IPS-NIHi11 (cell line): ENCODE measurements at places on chromosomes 11 and 22.

DNA sequence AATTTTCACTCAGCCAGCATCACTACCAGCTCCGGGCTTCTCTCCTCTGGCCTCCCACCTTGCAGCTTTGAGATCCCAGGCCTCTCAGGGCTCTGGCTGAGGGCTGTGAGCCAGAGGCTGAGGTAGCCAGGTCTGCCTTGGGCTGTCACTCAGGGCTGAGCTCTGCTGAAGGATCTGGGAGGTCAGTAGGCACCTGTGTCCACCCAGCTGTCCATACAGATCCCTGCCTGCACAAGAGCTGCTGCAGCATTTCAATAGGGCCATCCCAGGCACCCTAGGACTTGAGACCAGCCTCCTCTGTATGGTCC, 12.6 kb downstream of the KCNQ1OT1 start:
- DNase-seq, result no peak

GRCh38 chr11:23653071-23653675, 792.9 kb upstream of the CCDC179 start:
- DNase-seq, result no peak

DNA sequence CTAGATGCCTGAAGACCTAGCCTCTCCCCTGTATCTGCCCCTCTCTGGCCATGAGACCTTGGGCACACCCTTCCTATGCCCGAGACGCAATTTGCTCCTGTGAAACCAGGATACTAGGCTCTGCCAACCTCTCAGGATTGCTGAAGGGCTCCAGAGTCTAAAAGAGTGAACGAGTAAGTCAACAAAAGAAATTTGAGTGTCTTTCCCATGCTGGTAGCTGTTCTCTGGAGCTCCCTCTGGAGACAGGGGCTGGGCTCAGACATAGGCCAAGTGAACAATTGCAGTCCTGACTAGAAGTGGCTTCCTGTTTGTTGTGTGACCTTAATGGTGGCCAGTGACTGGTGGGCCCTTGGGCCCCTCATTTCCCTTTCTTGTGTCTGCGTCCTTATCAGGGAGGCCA, 189.0 kb upstream of the NARS2 start:
- DNase-seq, result no peak

- no peak for DNase-seq
These were observed 61.6 kb downstream of the LRP5 start for GRCh38 chr11:68373815-68374501.

GRCh38 chr22:37278261-37278660, 4.0 kb upstream of the CYTH4 start:
- DNase-seq, result no peak

DNA sequence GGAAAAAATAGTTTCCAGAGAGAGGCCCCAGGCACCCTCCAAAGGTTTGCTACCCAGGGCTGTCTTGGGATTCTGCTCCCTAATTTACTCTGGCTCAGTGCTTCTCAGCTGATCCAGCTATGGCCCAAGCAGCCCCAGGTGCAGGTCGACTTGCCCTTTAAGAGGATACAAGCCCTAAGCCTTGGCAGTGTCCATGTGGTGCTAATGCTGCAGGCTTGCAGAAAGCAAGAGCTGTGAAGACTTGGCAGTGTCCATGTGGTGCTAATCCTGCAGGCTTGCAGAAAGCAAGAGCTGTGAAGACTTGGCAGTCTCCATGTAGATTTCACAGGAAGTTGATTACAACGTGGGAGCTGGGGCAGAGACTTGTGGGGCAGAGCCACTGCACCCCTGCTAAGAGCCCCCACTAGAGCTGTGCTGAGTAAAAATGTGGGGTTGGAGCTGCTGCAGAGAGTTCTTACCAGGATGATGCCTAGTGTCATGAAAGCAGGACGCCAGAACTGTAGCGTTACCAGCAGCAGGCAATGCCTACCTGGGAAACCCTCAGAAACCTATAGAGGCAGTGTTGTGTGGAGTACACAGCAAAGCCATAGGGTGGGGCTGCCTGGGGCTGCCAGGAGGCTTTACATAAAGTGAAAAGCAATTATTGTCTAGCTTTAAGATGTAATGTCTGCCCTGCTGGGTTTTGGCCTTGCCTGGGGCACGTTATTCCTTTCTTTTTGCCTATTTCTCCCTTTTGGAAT, 16.1 kb upstream of the OR52K1 start:
- peak; percentile 27 for DNase-seq

DNA sequence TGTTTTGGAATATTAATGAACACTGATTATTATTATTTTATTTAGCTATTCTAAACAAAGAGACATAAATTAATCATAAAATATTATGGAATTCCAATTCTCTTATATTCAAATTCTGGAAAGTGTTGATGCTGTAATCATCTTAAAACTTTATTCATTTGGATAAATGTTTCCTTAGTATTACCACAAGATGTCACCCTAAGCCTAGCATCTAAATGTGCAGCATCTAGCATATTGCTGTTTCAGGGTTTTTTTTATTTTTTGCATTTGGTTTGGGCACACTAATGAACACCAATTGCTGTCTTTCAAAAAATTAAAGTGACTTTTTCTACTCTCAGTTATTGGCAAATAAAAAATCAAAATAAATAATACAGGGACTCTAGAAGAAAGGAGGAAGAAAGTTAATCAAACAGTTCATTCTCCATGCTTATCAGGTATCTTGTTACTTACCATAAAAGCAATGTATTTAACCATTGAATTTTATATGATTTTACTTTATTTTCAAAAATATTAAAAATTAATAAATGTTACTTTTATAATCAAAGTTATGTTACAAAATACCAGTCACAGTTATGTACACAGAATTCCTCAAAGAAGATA, 31.8 kb downstream of the DLG2 start:
- peak; percentile 37 for DNase-seq

DNA sequence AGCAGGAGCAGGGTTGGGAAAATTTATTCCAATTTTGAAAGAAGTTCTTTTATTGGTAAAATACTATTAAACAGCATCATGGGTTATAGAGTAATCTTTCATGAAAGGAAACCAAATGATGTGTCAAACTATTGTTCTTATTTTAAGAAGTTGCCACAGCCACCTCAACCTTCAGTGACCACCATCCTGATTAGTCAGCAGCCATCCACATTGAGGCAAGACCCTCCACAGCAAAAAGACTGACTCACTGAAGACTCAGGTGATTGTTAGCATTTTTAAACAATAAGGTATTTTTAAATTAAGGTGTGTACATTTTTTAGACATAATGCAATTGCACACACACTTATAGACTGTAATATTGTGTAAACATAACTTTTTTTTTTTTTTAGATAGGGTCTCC, 3.7 kb upstream of the HEPHL1 start:
- no peak for DNase-seq

GRCh38 chr11:88312628-88313027, 24.9 kb downstream of the CTSC start:
- DNase-seq, result no peak

- DNase-seq, result no peak
These were observed 23.9 kb downstream of the TSPAN32 start for GRCh38 chr11:2325719-2326118.

DNA sequence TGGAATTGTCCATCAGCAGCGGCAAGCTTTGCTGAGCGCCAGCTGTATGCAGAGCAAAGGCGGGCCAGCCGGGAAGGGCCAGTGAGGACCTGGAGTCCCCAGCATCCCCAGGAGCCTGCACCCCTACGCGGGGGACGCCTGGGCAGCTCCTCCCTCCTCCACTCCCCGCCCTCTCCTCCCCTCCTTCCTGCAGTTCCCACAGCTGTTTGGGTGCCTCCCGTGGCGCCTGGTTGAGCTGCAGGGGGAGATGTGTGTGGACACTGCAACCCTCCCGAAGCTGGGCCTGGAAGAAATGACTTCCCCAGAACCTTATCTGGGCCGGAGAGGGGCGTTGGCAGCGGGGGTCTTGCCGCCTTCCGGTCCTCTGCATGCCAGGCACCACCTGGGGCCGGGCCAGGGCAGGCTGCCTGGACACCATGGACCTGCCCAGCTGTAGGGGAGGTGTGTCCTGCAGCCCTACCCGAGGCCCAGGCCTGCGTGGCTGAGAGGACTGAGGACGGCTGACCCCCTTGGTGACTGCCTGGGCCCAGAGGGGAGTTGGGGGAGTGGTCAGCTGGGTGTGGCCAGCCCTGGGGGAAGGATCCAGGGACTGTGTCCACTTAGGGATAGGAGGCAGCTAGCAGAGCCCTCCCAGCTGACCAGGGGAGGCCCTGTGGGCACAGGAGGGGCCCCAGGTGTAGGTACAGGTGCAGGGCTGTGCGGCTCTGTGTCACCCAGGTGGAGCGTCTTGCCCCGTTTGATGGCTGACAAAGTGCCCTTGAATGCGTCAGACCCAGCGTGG, 16.8 kb upstream of the MUC6 start:
- peak; percentile 25 for DNase-seq

DNA sequence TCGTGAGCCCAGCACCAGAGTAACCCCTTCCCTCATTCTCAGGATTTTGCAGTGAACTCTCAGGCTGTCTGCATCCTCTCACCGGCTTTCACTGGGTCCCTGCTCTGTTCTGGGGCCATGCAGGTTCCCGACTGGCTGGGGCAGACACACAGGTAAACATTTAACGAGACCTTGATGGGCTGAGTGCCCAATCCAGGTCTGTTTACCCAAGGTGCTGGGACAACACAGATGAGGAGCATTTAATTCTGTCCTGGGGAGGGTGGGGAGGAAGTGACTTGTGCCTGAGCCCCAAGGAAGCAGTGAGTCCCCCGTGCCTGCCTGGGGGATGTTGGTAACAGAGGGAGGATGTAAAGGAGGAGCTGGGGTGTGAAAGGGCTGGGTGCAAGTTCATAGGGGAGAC, 4.4 kb downstream of the BIK start:
- DNase-seq, result no peak

DNA sequence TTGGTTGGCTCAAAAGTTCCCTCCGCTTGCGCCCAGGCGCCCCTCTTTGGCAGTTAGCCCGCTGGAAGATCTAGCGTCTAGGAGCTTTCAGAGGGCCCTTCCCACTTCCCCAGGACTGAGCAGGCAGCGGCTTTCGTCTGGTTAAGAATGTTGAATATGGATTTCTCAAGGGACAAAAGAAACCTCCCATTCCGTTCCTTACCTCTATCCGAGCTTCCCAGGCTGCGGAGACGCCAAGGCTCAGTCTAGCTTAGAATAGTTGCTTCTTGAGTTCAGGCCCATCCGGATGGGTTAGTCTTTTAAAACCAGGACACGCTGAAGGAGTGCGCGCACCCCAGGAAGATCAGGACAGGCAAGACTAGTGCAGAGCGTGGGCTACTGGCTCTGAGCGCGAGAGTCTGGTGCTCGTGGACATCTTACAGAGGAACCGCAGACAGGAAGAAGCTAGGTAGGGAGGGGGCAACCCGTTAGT, 1.6 kb downstream of the NELL1 start:
- no peak for DNase-seq

GRCh38 chr22:46584081-46584921, 35.9 kb upstream of the GRAMD4 start:
- peak; percentile 47 for DNase-seq
